ENCODE measurements at places on chromosomes 3 and 15.
A peak's percentile ranks its signal among the peaks of the same experiment; 100 is the strongest.

DNA sequence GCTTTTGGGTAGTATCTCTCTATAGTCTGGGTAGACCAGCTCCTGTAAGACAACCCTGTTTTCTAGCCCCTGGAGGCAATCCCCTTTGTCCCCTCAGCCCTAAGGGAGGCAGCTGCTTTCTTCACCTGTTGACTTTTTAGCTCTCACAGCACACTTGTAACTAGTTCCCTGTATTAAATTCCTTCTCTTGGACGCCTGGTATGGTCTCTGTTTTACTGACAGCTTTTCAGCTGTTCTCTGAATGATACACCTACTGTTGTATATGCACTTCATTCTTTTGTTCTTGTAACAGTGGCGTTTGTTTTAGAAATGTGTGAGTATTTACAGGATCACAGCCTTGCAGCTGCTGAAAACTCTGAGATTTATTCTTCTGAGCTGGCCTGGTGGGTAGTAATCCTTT, 413.0 kb upstream of the RBMS3 start:
- DNase-seq: no peak

GRCh38 chr3:160448845-160449635, 546 bp downstream of the TRIM59 start:
- peak; percentile 54 for DNase-seq

DNA sequence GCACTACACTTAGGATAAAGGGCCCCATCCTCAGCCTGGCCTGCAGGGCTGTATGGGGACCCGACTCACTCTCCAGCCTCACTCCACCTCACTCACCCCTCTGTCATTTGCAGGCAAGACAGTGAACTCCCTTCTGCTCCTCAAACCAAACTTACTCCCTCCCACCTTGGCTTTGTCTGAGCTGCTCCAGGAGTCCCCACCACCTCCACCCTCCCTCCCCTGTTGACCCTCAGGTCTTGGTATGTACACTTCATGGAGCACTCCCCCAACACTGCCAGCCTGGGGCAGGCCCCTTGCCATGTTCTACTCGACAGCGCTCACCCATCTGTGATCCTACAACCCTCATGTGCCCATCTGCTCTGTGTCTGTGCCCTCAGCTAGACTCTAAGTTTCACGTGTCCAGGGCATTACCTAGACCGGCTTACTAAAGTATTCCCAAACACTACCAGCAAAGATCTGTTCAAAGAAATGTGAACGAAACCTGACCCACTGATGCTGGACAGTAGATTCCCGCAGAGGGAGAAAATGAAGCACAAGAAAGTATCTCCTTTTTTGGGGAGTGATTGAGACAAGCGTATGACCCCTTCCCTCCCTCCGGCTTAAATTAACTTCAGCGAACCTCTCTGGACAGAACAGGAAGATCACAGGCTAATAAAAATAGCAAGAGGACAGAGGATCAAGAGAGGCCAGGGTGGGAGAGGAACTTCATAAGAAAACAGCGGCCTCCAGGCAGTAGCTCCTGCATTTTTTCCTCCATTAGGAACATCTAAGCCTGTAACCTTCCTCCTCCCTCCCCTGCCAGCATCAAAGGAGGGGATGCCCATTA, 113.2 kb downstream of the RFTN1 start:
- no peak for DNase-seq

DNA sequence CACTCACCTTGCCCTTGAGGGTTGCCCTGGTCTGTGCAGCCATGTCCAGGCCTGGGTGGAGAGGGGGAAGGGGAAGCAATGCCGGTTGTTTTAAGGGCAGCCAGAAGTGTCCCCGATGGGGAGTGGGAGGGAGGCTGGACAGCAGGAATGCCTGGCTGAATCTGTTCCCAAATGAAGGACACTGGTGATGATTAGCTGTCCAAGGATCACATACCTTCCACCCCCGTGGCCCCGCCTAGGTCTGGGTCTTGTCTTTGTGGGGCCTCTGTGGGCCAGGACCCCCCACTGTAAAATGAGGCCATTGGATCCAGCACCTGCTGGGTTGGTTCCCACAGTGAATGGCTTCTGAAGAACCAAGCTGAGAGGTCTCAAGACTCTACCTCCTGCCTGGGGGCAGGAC, 71.4 kb downstream of the FBLN2 start:
- DNase-seq: no peak

DNA sequence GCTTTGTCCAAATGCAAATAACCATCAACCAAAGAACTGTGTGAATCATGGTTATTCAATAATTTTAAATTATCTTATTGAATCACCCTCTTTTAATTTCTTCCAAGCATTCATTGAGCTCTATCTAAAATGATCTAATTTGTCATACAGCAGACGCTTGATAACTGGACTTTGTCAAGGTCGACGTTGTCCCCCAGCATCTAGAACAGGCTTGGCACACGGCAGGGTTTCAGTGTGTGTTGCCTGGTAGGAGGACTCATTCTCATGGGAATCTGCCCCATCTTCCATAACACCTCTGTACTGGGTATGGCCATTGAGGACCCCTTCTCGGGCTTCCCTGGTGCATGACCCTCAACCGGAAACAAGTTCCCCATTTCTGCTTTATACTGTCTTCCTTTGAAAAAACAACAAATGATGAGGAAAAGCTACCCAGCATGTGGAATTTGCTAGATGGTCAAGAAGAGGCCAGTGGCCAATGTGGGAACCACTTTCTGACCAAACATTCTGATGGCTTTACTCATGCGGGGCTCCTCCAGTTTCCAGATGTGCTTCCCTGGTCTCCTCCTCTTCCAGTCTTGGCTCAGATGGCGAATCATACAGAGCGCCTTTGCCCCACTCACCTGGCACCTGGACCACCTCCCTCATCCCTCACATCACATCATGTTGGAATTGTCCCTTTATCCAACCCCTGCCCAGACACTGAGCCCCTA, 41.7 kb upstream of the SEC22A start:
- DNase-seq: no peak
